Mesenteric fat pad (tissue), 1 donor: ENCODE measurements at places on chromosomes 16 and 17. TPM values are rescaled to one million over a fixed set of nuclear protein-coding genes. Genes with fewer than 3 reads are reported as not detected.

The IRX5 gene
- not detected for total RNA-seq

GRCh38 chr16:74315059-74315458 lies 18.4 kb downstream of the PSMD7 start:
- no peak for DNase-seq

- no peak for DNase-seq
Observed at GRCh38 chr16:48165961-48166578, 10.3 kb upstream of the ABCC12 start.

The GLIS2 gene
- total RNA-seq, result 14.2 TPM

- DNase-seq, result no peak
Observed at GRCh38 chr16:1102921-1103635, 7.0 kb upstream of the C1QTNF8 start.

- no peak for DNase-seq
Observed at GRCh38 chr16:58495521-58496331, 4.2 kb upstream of the NDRG4 start.

The CBX2 gene
- total RNA-seq, result 2.9 TPM
